RPMI7951 (cell line): ENCODE measurements at places on chromosomes 2 and 18. TPM values are rescaled to one million over a fixed set of nuclear protein-coding genes. Genes with fewer than 3 reads are reported as not detected.

Gene GCKR
- not detected in 2 replicates for total RNA-seq

Gene CENPA
- total RNA-seq = 67.8 and 82.6 TPM in 2 replicates

Gene PAIP2B
- total RNA-seq = 0.48 and 0.49 TPM in 2 replicates

Gene SERPINB4
- not detected in 2 replicates for total RNA-seq

Gene PASK
- 4.8 and 6.3 TPM in 2 replicates for total RNA-seq

Gene CREG2
- total RNA-seq = 0.36 and 0.59 TPM in 2 replicates

Gene IL1A
- 1.9 and 2.3 TPM in 2 replicates for total RNA-seq
